ENCODE measurements at places on chromosomes 2 and 18.

DNA sequence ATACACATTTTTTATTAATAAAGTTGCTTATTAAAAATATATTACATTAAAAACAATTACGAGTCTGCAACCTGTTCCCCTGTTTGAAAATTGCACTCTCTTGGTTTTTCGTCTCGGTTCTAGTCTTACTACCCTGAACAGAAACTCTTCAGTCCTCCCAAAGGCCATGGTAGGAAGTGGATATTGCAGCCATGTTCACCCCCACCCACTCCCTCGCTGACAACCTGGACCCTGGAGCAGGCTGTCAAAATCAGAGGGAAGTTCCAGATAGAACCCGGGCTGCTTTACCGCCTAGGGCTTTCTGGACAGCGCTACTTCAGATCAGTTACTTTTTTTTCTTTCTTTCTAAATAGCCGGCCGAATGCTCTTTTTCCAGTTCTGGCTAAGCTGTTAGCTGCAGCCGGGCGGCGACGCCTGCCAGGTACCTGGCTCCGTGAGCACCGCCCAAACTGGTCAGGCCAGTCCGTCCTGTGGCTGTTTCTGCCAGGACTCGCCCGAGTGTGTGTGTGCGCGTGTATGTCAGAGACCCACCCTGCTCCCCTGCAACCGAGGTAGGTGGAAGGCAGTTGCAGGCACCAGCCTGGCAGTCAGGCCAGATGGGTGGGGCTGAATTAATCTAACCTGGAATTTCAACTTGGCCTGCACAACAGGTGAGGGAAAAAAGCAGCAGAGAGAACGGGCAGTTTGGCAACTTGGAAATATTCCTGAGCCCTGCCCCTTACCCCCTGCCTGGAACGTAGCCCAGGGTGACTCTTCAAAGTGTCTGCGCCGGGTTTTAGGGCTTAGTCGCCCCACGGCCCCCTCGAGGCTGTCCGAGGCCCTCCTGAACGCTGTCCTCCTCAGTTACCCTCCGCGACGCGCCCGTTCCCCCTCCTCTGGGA lies 1.1 kb upstream of the TET3 start:
- DNase-seq, result no peak

- no peak for DNase-seq
These were observed 46.6 kb downstream of the CCDC138 start for GRCh38 chr2:108833219-108833618.

- no peak for DNase-seq
These were observed 31.8 kb upstream of the IL1R1 start for GRCh38 chr2:102110596-102111334.

GRCh38 chr2:145750612-145751011 lies 1230.7 kb upstream of the ZEB2 start:
- DNase-seq, result no peak

GRCh38 chr2:120465701-120465988 lies 119.7 kb downstream of the INHBB start:
- no peak for DNase-seq

DNA sequence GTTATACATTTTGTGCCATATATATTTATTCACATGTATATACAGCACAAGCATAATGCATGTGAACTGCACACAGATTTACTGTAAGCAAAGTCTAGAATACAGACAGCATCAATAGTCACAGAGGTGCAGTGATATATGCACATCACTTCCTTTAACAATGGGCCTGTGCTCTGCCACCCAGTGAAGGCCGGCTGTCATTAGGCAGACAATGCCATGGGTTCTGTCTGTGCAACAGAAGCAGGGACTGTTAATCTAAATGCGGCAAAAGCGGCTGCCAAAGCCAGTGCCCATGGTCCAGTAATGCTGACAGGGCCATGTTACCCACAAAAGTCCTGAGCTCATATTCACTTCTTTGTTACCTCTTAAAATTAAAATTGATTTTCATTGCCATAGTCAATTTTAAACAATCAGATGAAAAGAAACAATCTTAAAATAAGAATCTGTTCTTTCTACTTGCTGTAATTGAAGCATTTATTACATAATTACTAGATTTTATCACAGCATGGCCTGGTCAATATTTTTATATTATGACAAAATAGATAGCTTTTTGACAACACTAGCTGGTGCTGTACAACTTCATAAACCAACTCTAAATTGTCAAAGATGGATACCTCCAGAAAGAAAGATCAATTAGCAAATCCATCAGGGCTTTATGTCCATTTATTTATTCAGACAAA lies 232.0 kb downstream of the STK39 start:
- no peak for DNase-seq

DNA sequence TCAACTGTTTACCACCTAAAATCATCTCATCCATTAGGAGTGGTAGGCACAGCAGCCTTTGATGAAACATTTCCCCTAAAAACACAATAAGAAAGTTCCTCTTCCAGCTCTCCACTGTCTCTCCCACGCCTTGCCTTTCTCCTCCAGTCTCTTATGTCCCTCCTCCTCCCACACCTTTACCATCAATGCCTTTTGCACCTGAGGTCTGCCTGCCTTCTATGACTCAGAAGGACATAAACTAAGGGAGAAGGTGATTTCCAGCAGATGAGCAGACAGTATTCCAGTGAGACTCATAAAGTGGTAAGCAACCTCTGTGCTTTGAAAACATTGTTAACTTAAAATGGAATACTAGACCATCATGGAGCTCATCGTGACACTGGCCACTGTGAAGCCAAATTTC lies 34.2 kb upstream of the NDUFV2 start:
- no peak for DNase-seq

DNA sequence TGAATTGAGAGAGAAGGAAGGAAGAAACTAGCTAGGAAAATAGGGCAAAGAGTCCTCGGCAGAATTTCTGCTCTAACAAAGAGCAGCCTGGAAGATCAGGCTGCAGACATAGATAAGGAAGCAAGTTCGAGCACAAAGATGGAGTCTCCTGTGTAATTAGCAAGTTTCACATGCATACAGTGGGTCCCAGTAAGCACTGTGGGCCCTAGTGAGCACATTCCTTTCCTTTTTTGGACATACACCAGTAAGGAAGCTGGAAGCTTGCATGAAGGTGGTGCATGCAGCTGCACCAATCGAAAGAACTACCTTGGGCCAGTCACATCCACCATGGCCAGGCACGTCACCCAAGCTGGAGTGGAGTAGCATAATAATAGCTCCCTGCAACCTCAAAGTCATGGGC lies 109.7 kb downstream of the NOL4 start:
- no peak for DNase-seq

DNA sequence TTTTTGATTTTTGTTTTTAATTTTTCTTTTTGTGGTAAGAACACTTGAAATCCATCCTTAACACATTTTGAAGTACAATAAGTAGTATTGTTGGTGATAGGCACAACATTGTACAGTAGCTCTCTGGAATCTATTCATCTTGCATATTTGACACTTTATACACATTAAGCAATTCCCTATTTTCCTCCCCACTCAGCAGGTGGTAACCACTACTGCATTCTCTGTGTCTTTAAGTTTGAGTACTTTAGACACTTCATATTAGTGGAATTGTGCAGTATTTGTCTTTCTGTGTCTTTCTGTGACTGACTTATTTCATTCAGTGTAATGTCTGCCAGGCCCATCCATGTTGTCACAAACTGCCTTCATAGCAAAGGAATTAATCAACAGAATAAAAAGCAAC lies 471.7 kb upstream of the CDH20 start:
- no peak for DNase-seq

Measured in activated CD8-positive, alpha-beta memory T cell treated with anti-CD3 and anti-CD28 coated beads, Interleukin-2, amount 50 U/mL, for 48 hours (primary cell).